GM12878 (cell line): ENCODE measurements at places on chromosomes 7 and 10. TPM values are rescaled to one million over a fixed set of nuclear protein-coding genes. Genes with fewer than 3 reads are reported as not detected.
A peak's percentile ranks its signal among the peaks of the same experiment; 100 is the strongest.

- H3K27me3 ChIP-seq: no peaks in the 10 kb centered on the region
- no peaks in the 10 kb centered on the region for H3K36me3 ChIP-seq
- no peaks in the 10 kb centered on the region for H3K4me1 ChIP-seq
- H3K4me3 ChIP-seq: no peak overlapping the region
- DNase-seq: no peak
Observed at GRCh38 chr7:19215412-19215811, 70.2 kb upstream of the FERD3L start.

- H3K4me1 ChIP-seq: peaks cover 5% of the 10 kb centered on the region; the same call in 1 of the 2 replicates
- no peak for DNase-seq
- no peaks in the 10 kb centered on the region for H3K27me3 ChIP-seq
- no peak overlapping the region for H3K4me3 ChIP-seq
- H3K27ac ChIP-seq: no peak overlapping the region
Observed at GRCh38 chr10:120505866-120506265, 48.8 kb downstream of the PLPP4 start.

ZNF736 gene
- 7.6 and 8.7 TPM in 2 replicates for polyA plus RNA-seq

DNA sequence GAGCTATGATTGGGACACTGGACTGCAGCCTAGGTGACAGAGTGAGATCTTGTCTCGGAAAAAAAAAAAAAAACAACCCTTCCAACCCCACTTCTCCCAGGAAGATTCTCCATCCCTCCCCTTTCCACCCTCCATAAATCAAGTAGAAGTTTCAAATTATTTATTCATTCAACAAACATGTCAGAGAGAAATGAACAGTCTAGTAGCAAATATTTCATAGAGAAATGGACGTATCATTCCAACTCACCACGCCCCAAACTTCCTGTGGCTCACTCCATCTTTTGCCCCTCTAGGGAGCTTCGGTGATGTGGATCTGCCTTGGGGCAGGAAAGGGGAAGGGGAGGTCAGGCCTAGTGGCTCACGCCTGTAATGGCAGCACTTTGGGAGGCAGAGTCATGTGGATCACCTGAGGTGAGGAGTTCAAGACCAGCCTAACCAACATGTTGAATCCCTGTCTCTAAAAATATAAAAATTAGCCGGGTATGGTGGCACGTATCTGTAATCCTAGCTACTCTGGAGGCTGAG is 638 bp upstream of the TRAPPC14 start:
- peaks cover 13% of the 10 kb centered on the region; the same call in 1 of the 2 replicates for H3K4me1 ChIP-seq
- peak overlapping the region; percentile 89 for H3K4me3 ChIP-seq
- H3K27ac ChIP-seq: peak overlapping the region; percentile 77; the same call in 1 of the 2 replicates

DNA sequence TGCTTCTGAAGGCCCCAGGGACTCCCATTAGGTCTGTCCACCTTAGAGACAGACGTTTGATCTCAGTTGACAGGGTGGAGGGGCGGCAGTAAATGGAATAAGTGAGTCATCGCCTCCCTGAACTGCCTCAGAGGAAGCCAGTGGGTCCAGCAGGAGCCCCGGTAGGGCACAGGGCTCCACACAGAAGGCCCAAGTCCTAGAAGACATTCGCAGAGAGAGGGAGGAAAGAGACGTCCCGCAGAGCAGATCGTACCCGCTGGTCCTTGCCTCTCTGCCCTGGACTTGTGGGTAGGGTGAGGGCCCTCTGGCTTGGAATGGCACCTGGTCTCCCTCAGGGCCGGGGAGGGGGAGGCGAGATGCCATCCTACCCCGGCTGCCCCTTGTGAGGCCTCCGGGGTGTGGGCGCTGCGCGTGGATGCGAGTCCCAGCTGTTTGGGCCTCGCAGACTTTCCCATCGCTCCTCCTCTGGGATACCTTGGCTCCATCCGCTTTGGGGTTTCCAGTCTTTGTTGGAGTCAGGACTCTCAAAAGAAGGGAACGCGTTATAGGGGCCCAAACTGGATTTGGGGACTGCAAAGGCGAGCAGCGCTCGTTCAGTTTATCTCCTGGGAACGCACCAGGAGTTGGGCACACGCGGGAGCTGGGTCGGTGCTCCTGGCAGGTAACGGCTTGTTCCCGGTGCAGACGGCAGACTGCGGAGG is 5.1 kb downstream of the TLX1 start:
- no peak overlapping the region for H3K4me3 ChIP-seq
- H3K4me1 ChIP-seq: no peaks in the 10 kb centered on the region
- peaks cover 47% of the 10 kb centered on the region for H3K27me3 ChIP-seq
